ENCODE measurements at places on chromosomes 4 and X.
A peak's percentile ranks its signal among the peaks of the same experiment; 100 is the strongest.

GRCh38 chrX:72307646-72308051 is 1.9 kb upstream of the CITED1 start:
- DNase-seq: no peak

- peak; percentile 37 for DNase-seq
These were observed at the start of gene ADGRL3 for GRCh38 chr4:61200187-61200915. Gene ADGRL3 (plus strand): TSS chr4:61200326.

DNA sequence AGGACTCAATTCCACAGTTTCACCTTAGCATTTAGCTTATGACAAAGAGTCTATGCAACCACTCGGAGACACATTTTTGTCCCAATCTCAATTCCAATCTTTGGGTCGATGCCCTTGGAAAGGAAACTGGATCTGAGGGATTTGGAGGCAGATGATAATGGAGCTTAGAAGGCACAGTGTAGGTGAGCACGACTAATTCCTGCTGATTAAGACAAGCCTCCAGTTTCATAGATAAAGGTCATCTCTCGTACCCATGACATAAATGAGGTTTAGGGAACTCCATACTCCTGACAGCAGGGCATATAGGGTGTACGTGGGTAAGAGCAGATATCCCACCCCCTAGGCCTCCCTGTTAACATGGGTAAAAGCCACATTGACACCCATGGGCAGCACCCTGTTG is 24.4 kb upstream of the ZNF718 start:
- DNase-seq: peak; percentile 18

GRCh38 chr4:112099701-112100297 is 45.5 kb upstream of the FAM241A start:
- peak; percentile 61 for DNase-seq

DNA sequence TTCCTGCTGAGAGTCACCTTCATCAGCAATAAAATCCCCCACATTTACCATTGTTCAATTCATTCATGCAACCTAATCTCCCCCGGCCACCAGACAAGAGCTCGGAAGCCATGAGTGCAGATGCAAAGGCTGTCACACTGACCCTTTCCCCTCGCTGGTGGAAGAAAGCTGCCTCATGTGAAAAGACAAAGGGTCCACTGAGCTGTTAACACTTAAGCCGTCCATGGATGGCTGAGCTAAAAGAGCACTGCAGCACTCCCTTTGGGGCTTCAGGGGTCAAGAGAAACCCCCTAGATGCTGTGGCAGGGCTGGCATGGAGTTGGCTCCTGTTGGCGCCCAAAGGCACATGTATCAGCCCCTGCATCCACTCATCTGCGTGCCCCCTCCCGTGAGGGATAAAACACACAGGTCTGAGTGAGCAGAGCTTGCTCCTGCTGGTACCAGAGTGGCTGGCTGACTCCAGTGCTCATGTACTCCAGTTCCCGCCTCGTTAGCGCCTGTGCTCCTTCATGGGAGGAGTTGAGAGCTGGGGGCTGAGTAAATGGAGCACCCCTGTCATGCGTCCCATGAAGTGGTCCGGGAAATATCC is 216.5 kb downstream of the PDHA2 start:
- no peak for DNase-seq

DNA sequence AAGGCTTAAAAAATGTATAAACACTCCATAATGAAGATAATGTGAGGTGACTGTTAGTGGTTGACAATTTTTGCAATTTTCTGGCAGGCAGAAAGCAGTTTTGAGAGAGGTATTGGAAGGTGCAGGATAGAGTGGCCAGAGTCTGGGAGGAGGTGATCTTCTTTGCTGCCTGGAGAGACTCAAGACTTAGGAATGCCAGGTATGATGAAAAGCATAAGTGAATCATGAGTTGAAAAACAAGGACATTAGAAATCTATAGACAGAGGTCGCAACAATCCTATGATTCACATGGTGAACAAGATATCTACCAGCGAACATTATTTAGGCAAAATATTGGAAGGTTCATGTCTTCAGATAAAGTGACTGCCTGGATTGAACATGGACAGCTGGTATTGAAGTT is 118.5 kb downstream of the CFAP299 start:
- peak; percentile 32 for DNase-seq

- no peak for DNase-seq
These were observed 21.7 kb upstream of the MTM1 start for GRCh38 chrX:150546711-150547153.

GRCh38 chr4:4320528-4320927 is 30.5 kb downstream of the ZBTB49 start:
- no peak for DNase-seq

DNA sequence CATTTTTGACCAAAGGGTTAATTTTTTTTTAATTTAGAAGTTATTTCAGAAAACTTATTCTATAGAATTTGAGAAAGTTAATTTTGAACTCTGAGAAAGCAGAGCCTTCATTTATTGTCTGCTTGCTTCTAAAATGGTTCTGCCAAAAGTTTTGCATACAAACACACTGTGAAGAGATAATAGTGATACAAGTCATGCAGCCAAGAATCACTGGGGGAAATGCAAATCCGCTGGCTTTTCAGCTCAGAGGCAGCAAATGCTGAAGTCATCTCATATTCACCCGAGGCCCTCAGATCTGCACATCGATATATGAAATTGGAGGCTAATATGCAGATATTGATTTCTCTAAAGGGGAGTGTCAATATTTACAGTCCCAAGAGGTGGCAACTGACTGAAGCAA is 186.2 kb downstream of the KIT start:
- DNase-seq: no peak

DNA sequence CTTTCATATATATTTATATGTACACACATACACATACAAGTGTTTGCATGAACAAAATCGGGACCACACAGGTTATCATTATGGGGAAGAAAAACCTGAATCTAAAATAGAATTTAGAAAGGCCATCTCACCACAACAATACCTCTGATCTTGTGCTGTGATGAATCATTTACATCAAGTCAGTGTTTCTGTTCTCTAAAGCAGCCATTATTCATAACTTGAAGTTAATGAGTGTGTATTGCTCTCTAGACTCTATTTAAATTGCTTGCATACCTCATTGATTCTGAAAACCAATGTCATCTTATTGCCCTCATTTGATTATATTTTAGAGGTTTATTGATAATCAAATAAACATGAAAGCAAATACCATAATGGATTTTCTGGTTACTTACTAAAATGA is 71.6 kb downstream of the FAM114A1 start:
- no peak for DNase-seq

- no peak for DNase-seq
These were observed 41.1 kb upstream of the PPARGC1A start for GRCh38 chr4:23930750-23931488.

GRCh38 chrX:100696699-100697351 is 35.1 kb downstream of the SYTL4 start:
- no peak for DNase-seq

GRCh38 chr4:97500423-97500822 is 642.9 kb downstream of the STPG2 start:
- DNase-seq: no peak

DNA sequence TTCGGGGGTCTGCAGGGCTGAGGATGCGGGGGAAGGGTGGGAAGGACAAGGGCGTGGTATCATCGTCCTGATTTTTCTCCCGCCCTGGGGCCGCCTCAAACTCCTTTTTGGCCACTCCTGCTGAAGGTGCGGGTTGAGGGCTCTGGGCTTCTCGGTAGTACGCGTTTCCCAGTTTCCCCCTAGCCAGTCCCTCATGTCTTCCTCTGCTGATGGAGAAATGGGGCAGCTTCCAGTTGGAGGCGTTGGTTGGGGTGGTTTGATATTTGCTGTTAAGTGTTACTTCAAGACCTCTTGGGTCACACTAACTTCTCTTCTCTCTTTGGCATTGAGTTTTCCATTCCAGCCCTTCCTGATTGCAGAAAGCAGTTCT is 482 bp downstream of the GSTCD start:
- DNase-seq: no peak

DNA sequence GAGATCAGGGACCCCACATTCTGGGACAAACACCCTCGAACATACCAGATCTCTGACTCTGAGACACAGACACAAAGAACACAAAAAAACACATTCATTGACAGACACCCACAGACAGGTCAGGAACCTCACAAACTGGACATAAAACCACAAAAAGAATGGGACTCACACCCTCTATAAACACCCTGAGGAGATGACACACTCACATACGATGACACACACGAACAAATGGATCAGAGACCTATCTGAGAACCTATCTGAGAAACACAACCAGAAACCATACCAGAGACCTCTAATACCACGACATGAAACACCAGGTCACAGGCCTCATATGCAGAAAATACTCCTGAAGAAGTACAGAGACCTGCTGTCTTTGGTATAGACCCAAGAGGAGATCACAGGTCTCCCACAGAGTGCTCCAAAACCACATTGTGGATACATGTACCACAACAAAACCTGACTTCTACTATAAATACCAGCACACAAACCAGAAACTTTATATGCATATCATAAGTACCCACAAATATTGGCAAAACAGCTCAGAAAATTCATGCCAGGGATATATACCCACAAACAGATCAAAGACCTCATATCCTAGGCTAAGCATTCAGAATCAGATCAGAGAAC is 19.5 kb downstream of the SUV39H1 start:
- no peak for DNase-seq

DNA sequence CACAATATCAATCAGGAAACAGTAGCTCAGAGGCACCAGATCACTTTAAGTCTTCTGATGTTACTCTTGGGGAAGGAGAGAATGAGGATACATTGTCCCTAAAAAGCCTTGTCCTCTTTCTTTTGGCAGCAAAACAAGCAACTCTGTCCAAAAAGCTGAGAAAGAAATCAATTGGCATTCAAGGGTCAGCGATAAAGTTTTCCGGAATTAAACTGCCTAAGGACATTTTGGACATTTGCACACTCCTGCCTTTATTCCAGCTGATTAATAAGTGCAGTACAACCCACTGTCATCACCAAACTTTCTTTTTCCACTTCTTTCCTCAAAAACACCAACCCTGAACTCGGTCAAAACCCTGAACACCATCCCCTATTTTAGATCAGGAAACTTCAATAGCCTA is 85.8 kb upstream of the FAM9A start:
- no peak for DNase-seq

GRCh38 chrX:9847071-9847470 is 60.8 kb downstream of the SHROOM2 start:
- peak; percentile 77 for DNase-seq

- DNase-seq: no peak
These were observed 83.3 kb upstream of the KIT start for GRCh38 chr4:54574500-54574899.

GRCh38 chr4:120927801-120928409 is 5.4 kb upstream of the PRDM5 start:
- no peak for DNase-seq

DNA sequence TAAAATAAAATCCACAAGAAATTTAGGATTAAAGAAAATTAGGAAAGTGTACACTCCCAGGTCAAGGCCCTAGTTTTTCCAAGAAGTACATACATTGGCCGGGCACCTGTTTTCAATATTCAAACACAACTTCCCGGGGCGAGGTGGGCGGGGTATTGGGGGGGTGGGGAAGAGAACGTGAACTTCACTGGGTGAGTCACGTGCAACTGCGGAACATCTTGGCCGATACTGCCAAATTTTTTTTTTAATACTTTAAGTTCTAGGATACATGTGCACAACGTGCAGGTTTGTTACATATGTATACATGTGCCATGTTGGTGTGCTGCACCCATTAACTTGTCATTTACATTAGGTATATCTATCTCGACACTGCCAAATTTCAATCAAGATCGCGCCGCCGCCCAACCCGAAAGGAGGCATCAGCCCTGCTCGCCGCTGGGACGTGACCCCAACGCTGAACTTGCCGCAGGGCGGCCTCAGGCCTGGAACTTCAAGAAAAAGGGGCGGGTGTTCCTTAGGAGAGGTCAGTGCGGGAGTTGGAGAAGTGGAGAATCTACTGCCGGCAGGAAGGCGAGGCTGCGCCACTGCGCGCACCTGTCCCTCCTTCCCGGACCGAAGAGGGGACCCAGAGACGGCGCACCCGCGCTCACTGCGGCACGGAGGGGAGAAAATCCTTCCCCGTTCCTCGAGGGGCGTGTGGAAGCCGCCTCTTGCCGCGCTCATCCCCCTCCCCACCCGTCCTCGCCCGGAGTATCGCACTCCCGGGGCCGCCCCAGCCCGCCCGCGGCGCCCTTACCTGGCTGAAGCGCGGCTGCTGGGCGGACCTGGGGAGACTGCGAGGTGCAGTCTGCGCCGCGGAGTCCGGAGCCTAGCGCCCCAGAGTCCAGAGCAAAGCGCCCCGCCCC is at the start of gene TEC:
TEC (minus strand) TSS at position 883 of the 905 bp plus-strand sequence. CDS start 41,224 bp downstream, outside the sequence.
- peak; percentile 21 for DNase-seq

DNA sequence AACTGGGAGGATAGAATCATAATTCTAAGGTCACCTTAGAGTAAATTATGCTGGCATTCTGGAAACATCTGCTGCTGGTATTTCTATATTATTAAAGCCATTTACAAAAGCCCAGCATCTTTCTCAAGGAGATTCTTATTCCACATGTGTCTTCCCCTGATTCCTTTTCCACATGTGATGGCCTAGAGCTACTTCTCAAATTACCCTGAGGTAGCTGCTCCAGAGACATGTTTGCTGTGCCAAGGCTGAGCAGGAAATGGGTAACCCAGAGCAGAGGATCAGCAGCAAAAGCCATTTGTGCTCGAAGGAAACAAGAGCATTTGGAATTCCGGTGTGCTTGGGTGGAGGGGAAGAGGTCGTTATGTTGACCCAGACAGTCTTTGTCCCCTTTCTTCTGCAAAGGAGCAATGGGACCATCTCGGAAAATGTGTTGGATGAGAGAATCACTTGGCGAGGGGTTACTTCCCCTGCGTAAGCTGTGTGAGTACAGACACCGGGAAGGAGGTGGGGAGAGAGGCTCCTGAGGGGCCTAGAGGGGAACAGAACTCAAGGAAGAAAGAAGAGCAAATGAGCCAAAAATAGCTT is 24.6 kb downstream of the TSC22D3 start:
- DNase-seq: no peak

GRCh38 chr4:108334031-108334430 is 165.3 kb upstream of the LEF1 start:
- no peak for DNase-seq

GRCh38 chr4:84865600-84865999 is 100.9 kb downstream of the WDFY3 start:
- no peak for DNase-seq

DNA sequence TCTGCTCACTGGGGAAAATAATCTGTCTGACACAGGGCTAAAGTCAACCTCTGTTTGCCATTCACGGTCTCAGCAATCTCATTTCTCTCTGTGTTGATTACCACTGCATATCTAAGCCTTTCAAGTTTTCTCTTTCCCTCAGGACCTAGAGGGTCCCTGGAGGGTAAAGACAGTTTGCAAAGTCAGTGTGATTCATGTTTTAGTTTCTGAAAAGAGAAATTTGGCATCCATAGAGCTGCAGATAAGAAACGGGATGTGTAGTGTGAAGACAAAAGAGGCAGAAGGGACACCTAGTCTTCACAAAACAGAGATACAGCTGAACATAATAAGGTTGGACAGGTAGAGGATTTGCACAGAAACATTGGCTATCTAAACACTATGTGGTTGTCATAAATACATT is 34.5 kb upstream of the KDR start:
- no peak for DNase-seq

DNA sequence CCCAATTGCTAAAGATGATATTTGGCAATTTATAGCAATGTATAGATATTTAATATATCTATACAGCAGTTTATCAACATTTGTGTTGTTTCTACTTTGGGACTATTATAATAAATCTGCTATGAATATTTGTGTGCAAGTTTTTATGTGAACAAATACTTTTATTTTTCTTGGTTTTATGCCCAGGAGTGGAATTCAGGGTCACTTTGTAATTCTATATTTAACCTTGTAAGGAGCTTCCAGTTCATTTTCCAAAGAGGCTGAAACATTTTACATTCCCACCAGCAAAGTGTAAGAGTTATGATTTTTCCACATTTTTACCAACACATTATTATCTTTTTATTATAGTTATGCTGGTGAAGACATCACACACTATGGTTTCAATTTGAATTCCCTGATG is 801.3 kb downstream of the PCDH18 start:
- DNase-seq: no peak

All from amniotic epithelial cell (primary cell).